Muscle of leg (tissue), 16 donors: ENCODE measurements at places on chromosomes 2 and 18.

- no peak for DNase-seq
These were observed 54.0 kb downstream of the NAT8 start for GRCh38 chr2:73588177-73588576.

DNA sequence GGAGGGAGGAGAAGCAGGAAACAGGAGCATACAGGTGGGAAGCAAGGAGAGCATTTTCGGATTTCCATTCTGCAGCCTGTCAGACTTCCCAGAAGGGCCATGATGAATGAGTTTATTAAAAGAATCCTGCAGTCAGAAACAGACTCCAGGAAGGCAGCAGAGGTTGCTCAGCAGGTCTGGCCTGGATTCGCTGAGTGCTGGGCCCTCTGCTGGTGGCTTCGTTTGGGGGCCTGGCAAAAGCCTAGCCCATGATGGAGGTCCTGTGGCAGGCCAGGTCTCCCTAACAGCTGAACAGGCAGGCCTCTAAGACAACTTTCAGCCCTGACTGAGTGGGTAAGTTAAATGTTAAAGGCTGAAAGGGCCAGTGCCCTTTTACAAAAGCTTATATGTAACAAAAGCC, 108.2 kb upstream of the CAPN13 start:
- no peak for DNase-seq

GRCh38 chr2:109453371-109453995, 160.3 kb downstream of the SEPTIN10 start:
- DNase-seq, result no peak

- DNase-seq, result no peak
These were observed 273.5 kb downstream of the RNF144A start for GRCh38 chr2:7190587-7191324.

DNA sequence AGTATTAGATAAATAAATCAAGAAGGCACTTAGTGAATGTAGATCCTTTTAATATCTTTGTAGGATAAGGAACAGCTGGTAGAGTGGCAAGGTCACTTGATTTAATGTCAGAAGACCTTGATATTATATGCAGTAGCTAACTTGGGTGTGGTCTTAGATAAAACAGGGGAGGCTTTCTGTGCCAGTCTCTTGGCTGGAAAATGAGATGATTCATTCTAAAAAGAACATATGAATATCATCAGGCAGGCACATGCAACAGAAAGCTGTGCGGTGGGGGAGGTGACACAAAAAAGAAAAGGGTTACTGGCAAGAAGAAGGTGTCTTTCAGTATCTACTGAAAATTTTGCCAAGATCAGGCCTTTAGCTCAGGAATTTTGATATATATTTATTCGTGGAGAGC, 931.7 kb upstream of the CELF4 start:
- no peak for DNase-seq

- DNase-seq, result peak; percentile 3
These were observed 44.9 kb downstream of the RBBP8 start for GRCh38 chr18:22977847-22978701.
